ENCODE measurements at places on chromosomes 6 and 20.

DNA sequence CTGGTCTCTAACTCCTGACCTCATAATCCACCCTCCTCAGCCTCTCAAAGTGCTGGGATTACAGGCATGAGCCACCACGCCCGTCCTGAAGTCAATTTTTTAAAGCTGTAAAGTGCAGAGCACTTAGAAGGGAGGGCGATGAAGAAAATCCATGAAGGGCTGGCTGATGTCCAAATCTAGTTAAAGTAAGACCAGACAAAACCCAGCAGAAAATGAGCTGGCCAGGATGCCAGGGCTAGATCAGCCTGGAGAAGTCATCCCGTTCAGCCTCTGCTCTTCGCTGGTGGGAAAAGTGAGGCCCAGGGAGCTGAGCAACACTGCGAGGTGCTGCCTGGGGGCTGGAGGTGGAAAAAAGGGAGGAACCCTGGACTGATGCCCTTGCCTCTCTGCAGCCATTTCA is 3.1 kb downstream of the BPIFB4 start:
- no peak for DNase-seq

DNA sequence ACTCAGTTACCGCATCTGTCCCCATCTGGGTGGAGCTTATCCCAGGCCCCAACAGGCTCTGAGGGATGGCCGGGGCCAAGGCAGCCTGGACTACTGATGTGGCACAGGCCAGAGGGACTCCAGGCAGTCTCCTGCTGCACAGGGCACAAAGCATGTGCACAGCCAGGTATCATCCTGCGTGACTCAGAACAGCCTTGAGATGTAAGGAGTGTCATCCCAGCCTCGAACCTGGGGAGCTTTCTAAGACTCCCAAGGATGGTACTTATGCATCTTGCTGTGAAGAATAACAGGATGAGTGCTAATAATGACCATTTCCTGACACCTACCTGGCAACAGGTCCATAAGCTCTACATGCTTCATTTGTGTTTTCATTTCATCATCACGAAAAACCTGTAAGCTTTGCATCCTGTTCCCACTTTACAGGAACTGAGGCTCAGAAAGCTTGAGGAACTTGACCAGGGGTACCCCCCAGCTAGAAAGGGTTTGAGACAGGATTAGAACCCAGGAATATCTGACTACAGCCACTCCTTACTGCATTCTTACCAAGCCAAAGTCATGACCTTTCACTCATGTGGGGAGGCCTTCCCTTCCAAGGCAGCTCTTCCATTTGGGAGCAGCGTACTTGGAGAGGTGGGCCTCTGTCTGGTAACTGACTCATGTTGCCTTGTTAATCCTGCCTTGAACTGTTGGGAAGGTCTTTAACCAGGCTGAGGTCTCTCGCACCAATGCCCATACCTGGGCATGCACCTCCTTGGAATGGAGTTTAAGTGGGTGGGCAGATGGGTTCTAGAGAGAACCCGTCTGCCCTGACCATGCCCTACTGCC is 1.9 kb downstream of the TRIB3 start:
- DNase-seq = no peak

GRCh38 chr6:150307520-150307919 is 61.3 kb upstream of the IYD start:
- no peak for DNase-seq

DNA sequence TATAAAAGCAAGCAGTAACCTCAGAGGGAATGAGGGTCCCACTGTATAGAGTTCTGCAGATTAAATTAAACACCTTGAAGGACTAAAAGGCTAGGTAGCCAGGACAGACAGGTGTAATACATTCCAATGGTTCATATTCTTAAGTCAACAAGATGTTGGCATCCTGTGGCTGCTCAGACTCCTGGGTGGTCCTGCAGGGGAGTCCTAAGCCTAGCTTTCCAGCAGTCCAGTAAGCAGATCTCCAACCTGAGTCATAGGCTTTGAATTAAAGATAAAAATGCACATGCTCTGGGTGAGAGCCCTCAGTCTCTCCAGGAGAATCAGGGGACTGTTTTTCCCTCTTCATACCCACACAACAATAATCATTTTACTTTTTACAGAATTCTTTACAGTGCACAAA is 307.3 kb upstream of the SUPT3H start:
- no peak for DNase-seq

DNA sequence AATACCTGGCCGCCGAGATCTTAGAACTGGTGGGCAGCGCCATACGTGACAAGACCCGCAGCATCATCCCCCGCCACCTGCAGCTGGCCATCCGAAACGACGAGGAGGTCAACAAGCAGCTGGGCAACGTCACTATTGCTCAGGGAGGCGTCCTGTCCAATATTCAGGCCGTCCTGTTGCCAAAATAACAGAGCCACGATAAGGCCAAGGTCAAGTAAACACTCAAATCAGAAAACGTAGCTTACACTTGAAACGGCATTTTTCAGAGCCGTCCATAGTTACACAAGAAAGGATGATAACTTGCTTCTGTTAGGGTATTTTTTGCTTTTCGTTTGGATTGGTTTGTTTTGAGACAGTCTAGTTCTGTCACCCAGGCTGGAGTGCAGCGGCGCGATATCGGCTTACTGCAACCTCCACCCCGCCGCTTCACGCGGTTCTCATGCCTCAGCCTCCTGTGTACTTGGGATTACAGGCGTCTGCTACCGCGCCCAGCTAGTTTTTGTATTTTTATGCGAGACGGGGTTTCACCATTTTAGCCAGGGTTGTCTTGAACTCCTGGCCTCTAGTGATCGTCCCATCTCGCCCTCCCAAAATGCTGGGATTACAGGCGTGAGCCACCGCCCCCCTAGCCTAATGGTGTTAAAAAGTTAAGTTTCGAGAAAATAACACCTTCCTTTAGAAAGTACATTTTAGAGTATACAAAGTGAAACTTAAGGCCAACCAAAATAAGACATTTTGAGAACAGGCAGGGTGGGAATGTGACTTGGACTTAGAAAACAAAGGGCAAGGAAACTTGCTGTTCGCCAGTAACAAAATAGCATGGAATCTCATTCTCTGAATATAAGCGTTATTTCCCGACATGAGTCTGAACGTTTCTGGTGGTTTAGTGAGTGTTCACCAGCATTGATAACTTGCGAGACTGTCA is 42.8 kb upstream of the HFE start:
- no peak for DNase-seq

DNA sequence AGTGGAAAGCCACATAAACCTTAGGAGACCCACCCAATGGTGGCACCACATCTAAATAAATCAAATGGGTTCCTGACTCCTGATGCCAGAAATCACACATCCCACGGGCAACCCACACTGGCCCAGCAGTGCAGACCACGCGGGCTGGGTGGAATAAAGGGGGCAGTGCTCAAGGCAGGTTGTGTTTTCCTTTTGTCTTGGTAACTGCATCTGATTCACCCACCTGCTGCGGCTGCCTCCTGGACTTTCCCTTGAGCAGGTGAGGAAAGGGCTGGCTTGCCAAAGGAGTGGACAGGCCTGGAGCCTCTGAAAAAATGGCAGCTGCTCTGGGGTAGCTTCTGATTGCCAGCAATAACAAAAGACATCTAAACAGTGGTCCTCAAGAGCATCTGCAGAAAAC is 119.5 kb upstream of the KCNK16 start:
- no peak for DNase-seq

GRCh38 chr20:39568109-39568508 is 606.0 kb downstream of the DHX35 start:
- no peak for DNase-seq

DNA sequence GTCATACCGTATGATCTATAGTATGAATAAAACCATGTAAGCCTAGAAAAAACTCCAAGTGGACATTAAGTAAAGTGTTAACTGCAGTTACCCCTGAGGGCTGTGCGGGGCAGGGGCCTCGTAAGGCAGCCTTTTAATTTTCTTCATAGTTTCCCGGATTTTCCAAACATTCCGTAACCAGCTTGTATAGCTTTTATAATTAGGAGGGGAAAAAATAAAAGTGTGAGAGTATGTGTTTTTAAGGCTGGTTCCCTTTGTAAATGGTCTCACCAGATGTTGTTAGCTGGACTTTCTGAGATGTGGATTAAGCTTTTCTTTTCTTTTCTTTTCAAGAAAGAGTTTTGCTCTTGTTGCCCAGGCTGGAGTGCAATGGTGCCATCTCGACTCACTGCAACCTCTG is 7.0 kb downstream of the KIAA1755 start:
- no peak for DNase-seq

GRCh38 chr6:105199711-105200110 is 19.9 kb upstream of the POPDC3 start:
- no peak for DNase-seq

DNA sequence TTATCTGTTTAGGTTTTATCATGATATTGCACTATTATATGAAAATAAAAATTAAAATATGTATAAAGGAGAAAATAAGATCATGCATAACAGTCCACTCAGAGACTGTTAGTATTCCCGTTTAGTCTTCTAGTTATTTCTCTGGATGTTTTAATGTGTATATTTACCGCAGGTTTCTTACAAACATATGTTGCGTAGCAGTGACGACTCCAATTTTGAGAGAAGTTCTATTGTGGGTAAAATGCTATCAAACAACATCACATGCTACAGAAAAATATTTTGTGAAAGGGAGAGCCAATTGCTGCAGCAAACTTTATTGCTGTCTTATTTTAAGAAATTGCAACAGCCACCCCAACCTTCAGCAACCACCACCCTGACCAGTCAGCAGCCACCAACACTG is 72.4 kb upstream of the NXT1 start:
- no peak for DNase-seq

DNA sequence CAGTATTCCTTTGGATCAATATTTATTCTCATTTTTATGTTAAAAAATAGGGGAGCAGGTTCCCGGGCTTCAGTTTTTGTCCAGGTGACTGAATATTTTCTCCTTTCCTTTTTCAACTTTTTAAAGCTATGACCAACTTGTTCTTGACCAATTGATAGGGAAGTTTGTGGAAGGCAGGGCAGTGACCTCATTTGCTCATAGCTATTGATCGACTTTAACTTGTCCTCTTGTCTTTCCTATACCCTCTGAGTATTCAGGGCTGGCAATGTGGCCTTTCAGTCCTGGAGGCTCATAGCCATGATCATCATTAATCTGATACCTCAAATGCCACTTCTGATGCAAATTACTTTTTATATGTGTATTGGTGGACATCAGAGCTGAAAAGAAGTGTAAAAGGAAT is 448.8 kb downstream of the KIF16B start:
- DNase-seq = no peak

DNA sequence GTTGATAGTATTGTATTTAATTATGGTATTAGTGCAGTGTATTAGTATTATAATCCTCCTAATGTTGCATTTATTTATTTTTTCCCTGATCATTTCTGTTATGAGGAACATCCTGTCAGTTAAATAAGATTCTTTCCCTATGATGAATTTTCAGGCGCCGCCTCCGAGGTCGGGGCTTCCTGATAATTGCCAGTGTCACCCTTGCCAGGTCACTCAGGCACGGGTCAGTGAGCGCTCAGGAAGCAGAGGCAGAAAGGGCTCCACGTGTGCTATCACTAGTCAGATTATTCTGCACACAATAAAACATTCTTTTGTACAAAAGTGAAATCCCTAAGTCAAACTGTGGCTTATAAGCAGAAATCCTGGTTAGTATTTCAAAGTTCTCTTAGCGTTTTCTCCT is 64.8 kb downstream of the TSHZ2 start:
- no peak for DNase-seq

- no peak for DNase-seq
Measured at GRCh38 chr6:109660526-109661320, 30.3 kb downstream of the AK9 start.

- no peak for DNase-seq
Measured at GRCh38 chr20:42181064-42181463, 562.9 kb upstream of the CHD6 start.

DNA sequence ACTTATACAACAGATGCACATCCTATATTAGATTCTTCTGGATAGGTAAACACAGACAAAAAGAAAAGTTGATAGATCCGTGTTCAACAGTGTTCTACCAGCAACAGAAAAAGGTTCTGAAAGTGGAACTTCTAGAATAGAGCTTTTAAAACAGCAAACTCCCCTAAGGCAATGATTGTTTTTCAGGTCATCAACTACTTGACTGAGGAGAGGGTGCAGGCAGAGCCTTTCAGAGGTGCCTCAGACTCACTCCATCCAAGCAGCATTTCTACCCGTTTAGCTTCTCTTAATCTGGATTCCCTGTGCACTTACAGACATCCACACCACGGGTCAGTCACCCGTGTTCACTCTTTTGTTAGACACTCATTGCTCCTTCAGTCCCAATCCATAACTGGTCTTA is 28.9 kb downstream of the FYN start:
- DNase-seq = no peak

DNA sequence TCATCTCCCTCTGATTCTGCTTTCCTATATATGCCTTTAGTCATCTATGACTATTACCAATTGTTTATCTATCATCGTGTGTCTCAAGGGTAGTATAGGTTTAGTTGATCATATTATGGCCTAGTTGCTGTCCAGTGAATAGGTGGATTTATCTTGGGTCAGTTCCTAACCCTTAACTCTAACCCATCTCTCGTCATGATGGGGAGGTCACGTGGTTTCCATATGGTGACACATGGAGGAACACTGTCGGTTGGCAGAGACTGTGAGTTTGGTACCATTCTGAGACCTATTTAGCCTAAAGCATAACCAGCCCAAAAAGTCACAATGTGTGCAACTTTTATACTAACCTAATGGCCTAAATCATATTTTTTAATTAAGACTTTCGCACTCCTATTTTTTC is 103.5 kb downstream of the SAMD5 start:
- no peak for DNase-seq

GRCh38 chr20:17248224-17248623 is 21.4 kb downstream of the PCSK2 start:
- DNase-seq = no peak

DNA sequence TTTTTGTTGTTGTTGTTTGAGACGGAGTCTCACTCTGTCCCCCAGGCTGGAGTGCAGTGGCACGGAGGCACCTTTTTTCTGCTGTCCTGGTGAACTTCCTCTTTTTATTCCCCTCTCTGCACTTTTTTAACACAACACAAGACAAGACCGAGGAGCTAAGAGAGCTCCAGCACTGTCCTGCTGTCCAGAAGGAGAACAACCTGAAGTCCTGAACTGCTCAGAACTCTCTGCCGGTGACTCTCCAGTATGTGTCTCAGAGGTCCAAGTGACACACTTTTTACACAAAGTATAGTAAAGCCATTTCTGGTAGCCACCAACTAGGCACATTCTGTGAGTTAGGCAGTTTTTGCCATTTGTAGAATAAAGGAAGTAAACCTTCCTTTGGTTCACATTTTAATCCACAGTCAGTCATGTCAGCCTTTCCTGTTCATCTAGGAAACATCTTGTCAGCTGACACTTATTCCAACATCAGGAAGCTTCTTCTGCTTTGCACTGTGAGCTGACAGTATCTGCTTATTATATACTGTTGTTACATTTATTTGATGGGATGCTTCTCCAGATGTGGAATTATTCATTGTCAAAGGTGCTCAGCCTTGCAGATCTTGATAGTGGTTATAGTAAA is 28.1 kb upstream of the TXNDC5 start:
- no peak for DNase-seq

GRCh38 chr6:125025164-125025854 is 63.1 kb downstream of the RNF217 start:
- no peak for DNase-seq

DNA sequence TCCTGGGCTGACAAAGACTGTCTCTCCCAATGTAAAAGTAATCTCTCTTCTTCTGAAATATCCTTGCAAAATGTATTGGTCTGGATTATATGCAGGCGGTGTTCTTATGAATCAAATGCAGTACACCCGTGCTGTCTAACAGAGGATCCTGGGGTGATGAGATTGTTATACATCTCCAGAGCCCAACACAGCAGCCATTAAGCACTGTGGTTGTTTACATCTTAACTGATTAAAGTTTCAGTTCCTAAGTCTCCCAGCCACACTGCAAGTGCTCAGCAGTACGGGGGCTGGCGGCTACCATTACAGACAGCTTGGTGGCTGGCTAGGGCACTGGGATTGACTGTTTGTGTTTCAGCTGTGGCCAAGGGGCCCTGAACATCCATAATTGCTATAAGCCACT is 7.0 kb downstream of the UNC93A start:
- DNase-seq = no peak
